NCI-H2107 (cell line): ENCODE measurements at places on chromosomes 2 and 18.

DNA sequence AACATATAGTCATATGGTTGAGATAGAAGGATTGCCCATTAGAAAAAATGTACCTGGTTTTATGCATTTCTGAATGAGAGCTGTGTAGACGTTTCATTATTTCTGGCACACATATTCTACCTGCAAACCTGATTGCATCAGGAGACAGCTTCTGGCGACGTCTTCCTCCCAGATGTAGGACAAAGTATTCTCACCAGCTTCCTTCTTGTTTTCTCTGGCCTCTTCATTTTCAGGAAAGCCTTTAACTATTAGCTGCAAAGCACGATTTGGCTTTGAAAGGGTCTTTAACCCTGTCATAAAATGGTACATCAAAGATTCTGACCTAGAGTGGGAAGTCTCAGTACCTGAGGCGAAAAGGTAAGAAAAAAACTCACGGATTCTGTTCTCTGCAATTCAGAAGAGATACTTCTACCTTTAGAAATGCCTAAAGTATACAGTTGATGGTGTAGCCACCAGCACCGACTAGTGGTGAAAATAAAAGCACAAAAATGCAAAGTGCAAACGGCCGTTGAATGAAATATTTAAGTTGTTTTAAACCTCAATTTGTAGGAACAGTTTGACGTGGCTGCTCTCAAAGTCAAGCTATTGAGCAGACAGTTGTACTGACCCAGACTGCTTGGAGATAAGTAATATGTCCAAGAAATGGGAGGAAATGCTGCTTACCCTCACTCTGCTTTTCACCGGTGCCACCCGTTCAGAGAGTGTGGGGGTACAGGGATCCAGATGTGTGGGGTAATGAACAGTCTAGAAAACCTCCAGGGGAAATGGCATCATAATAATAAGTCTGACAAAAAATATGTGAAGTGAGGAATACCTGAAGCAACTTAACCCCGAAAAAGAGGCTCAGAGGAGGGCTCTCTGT lies 20.2 kb downstream of the IL18RAP start:
- DNase-seq = no peak

GRCh38 chr2:181948227-181948626 lies 37.4 kb upstream of the PPP1R1C start:
- DNase-seq = no peak

DNA sequence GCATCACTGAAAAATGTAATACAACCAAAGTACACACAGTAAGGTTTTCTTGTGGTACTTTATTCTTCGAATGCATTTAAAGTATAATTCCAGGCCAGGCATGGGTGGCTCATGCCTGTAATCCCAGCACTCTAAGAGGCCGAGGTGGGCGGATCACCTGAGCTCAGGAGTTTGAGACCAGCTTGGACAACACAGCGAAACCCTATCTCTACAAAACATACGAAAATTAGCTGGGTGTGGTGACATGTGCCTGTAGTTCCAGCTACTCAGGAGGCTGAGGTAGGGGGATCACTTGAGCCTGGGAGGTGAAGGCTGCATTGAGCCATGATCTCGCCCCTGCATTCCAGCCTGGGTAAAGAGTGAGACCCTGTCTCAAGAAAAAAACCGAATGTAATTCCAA lies 3.9 kb upstream of the TTC39C start:
- DNase-seq = no peak

DNA sequence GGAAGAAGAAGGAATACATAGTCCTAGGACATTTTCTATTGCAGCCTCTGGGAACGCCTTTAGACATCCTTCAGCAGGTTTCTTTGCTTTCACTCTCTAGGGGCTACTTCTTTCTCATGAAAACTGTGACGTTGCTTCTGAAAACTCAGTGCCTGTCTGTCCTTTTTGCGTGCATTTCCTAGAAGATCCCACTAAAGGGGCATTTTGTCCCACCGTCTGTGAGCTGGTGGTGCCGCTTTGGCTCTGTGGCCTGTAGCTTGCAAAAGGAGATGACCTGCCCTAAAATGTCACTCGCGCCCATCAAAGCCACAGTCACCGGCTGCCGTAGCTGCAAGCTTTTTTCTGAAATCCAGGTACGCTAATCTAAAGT lies 579 bp downstream of the STAT4 start:
- no peak for DNase-seq

- DNase-seq = no peak
Observed at GRCh38 chr2:190794377-190794776, 86.2 kb upstream of the GLS start.

GRCh38 chr2:36964496-36965058 lies 1.8 kb downstream of the STRN start:
- no peak for DNase-seq

DNA sequence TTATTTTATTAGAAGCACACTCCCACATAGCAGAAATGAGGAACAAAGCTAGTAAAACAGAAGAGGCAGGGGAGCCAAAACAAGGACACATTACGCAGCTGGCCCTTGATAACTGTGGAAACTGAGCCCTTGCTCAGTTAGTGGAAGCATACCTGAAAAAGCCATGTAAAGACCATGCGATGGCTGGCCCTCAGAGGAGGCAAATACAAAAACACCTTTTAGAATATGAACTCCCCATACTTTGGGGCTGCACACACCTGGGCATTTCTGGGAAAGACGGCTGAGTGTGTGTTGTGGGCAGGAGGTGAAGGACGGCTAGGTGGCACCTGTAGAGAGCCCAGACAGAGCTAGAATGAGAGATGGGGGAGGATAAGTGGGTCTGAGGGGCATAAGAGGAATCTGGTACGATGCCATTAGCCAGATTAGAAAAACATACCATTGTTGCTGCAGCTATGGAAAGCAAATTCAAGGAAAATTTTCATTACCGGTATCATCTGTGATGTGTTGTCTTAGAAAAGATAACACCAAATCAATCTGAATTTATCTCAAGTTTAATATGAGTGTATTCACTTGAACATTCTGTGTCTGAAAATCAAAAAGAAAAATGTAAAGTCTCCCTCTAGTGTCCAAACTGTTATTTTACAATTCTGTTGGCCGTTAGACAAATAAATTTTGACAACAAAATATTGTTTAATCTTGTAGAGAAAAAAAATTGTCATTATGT lies 45.2 kb upstream of the SULT1C3 start:
- DNase-seq = no peak

DNA sequence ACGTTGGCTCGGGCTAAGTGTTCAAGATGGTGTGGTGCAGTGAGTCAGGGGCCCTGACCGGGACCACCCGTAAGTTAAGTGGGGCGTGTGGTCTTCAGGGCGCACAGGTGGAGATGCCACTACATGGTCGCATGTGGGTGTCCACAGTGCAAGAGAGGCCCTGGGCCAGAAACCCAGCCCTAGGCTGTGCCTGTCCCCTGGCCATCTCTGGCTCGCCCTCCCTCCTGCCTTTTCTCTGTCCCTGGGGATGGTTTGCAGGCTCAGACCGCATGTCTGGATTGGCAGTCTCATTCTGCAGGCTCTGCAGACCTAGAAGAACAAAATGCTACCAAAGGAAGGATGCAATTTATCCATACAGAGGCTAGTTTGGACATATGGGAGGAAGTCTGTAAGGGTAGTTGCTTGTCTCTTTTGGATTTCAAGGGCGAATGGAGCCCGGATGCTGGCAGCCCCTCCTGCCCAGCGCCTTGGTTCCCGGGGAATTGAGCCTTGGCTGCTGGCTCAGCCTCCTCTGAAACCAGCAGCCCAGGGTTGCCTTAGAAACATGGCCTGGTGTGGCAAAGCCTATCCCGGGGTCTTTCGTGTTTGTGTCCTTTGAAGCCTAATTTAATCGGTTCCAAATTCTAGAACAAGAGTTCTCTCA lies 417.5 kb upstream of the HS6ST1 start:
- no peak for DNase-seq

GRCh38 chr2:133886735-133887675 lies 318.7 kb upstream of the NCKAP5 start:
- DNase-seq = peak; percentile 7

DNA sequence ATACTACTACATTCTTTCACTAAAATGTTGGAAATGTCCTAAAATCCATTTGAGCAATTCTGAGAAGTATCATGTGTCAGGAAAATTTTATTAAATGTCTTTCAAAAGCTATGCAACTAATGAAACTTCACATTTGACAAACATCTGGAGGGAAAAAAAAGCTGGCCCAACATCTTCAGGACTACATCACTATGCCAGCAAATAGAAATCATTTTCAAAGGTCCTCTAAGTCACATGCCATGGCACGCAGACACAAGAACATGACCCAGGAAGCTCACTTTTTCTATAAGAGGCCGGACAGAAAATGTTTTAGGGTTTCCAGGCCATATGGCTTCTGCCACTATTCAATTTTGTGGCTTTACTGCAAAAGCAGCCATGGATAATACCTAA lies 11.6 kb downstream of the KANSL3 start:
- no peak for DNase-seq

- no peak for DNase-seq
Observed at GRCh38 chr2:127580167-127581049, 44.9 kb downstream of the MYO7B start.

GRCh38 chr2:8268172-8268783 lies 413.6 kb upstream of the ID2 start:
- no peak for DNase-seq

DNA sequence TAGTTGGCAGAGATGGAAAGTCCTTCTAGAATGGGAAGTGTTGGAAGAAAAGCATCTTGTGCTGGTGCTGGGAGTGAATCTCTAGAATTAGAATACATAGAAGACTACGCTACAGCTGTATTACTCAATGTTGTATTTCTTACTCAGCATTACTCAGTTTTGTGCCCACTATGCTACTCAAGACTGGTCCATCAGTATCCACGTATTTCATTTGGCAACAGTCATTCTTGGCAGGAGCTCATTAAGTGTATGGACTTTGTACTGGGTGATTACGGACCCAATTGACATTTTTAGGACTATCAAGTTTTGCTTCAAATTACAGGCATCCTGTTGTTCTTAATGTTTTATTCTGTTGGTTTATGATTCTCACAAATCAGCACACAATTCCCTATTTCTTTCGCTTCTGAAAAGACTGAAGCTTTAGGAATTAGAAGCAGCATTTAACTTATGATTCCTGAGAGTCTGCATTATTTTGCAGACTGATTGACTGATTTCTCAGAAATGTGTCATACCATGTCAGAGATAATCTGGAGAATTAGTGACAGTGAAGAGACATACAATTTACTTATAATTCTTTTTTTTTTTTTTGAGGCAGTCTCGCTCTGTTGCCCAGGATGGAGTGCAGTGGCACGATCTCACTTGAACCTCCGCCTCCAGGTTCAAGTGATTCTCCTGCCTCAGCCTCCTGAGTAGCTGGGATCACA lies 136.9 kb downstream of the MYO3B start:
- DNase-seq = no peak

DNA sequence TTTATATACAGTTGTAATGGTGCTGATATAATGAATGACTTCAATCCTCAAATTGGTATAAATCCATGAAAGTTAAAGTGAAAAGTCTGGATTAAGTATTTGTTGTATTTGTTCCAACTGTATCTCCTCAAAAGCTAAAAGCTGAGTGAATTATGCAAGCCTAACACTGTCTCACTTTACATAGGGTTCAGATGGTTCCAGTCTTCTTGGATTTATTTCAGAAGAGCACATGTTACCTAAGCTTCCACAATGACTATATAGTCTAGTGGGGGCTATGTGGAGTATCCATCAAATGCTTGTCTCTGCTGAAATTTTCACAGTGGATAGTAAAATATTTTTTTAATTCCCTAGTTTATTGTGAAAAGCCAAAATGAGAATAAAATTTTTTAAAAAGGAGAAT lies 13.0 kb downstream of the MCEE start:
- DNase-seq = no peak

DNA sequence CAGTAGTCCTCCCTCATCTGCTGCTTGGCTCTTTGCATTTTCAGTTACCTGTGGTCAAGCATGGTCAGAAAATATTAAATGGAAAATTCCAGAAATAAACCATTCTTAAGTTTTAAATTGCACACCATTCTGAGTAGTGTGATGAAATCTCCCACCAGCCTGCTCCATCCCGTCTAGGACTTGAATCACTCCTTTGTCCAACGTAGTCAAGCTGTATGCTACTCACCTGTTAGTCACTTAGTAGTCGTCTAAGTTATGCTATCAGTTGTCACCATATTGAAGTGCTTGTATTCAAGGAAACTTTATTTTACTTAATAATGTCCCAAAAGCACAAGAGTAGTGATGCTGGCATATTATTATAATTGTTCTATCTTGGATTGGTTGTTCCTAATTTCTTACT lies 172.5 kb downstream of the FIGN start:
- DNase-seq = no peak

- no peak for DNase-seq
Observed at GRCh38 chr2:100983684-100984310, 18.3 kb upstream of the RPL31 start.

DNA sequence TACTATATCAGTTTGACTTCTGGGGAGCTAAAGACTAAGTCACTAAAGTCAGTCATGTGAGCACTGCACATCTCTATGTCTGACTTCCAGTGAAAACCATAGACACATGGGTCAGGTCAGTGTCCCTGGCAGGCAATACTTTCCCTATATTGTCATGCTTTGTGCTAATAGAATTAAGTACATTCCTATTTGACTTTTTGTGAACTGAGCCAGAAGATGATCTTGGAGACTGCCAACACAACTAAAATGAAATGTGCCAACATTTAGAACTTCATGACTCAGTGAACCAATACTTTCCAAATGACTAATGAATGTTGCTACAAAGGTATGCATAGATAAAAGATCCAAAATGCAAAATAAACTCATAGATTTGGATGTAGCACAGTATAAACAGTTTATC lies 820.8 kb upstream of the FAM98A start:
- no peak for DNase-seq

GRCh38 chr2:202436626-202437025 lies 60.5 kb downstream of the BMPR2 start:
- no peak for DNase-seq

DNA sequence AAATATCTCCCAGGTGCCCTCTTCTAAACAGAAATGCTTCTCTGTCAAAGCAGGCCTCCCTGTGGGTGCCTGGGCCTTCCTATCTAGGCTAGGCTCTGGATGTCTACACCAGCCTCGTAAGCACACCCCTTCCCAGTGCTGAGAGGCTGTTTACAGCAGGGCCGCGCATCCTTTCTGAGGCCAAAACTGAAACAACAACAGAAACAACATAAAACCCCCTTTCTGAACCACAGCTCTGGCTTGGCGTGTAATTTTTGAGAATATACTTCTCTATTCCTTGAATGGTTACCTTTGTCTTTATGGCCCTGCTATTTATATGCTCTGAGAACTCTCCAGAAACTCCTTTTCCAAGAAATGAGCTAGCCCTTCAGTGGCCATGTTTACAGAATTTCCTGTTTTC lies 118.4 kb downstream of the BCL2L11 start:
- DNase-seq = no peak

DNA sequence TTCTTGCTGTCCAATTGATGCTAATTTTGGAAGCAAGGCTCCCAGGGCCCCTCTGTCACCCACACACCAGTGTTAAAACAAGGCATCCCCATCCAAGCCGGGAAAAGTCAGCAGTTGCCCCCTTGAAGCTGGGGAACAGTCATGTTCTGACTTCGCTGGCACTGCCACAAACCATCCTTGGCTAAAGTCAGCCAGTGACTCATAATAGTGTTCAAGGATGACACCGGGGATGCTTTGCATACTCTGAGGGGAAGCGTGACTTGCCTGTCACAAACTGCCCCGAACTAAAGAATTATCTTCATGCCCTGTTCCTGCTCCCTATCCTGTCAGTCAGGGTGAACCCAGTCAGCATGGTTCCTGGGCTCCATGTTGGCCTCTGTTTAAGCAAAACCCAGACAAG lies 37.0 kb downstream of the TGFA start:
- no peak for DNase-seq
